K562 (cell line): ENCODE measurements at places on chromosomes 5 and 9.

DNA sequence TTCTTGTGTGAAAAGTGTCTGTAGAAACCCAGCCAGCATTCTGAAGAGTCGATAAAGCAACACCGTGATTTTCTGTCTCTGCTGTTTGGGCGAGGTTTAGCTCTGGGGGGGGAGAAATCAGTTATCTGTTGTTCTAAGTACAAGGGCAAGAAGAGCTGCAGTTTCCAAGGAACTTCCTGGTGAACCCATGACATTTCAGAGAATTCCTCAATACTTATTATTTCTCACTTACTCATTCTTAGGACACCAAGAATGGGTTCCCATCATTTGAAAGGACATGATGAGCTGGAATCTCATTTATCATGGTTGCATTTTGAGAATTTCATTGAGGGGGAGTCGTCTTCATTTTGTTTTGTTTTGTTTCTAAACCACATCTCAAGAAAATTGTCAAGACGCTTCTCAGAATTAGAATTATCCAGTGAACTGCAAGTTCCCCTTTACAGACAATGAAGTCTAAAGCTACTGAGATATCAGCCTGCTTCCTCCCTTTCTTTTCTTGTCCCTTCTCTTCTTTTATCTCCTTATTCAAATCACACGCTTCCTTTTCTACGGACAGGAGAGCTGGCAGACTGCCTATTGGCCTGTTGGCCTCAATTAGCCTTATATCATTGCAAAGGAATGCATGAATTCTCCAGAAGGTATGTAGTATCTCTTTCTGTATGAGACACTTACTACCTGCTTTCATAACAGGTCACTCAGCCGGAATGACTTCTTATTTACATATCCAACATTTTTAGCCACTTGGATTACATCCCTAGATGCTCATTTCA lies 53.7 kb downstream of the ZNF462 start:
- DNase-seq, result no peak

DNA sequence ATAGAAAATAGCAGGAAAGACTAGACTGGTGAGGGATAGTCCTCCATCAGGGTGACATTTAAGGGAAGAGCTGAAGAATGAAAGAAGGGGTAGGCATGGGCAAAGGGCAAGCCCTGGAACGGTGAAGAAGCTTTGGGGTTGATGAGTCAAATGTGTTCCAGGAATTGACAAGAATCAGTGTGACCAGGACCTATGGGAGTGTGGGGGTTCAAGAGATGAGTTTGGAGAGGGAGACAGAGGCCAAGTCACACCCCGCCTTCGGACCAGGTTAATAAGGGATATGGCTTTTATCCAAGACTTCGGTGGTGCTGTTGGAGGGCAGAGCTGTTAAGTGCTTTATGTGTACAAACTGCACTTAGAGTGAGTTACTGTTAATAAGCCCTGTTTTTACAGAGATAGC lies 920 bp downstream of the PMPCA start:
- DNase-seq, result no peak

DNA sequence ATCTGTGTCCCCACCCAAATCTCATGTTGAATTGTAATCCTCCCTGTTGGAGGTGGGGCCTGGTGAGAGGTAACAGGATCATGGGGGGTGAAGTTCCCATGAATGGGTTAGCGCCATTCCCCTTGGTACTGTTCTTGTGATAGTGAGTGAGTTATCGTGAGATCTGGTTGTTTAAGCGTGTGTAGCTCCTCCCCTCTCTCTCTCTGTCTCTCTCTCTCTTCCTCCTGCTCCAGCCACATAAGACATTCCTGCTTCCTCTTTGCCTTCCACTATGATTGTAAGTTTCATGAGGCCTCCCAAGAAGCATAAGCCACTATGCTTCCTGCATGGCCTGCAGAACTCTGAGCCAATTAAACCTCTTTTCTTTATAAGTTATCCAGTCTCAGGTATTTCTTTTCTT lies 28.8 kb downstream of the C5orf15 start:
- DNase-seq, result no peak

GRCh38 chr5:133900534-133901270 lies 67.7 kb downstream of the C5orf15 start:
- no peak for DNase-seq
